Hepatocyte (in vitro differentiated cells): ENCODE measurements at places on chromosomes 5 and 9. TPM values are rescaled to one million over a fixed set of nuclear protein-coding genes. Genes with fewer than 3 reads are reported as not detected.

DNA sequence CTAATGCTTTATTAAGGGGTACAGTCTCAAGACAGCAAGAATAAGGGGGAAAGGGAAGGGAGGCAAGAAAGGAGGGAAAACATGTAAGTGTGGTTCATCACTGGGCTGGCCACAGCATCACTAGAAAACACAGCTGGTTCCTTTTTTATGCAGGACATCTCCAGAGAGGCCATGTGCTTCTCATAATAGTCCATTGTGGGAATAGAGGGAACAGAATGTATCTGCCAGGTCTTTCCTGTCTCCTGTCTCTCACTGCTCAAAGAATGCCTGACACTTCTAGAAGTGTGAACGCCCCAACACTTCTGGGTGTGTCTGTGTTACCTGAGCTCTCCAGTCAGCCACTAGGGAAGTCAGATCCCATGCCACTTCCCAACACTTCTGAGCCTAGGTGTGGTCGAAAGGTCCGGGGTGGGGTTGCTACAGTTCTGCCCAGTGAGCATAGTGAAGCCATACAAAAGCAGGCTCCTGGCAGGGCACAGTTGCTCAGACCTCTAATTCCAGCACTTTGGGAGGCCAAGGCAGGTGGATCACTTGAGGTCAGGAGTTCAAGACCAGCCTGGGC is 255.6 kb upstream of the SLC30A5 start:
- no peak for DNase-seq

GRCh38 chr5:132070460-132071337 is 2.9 kb upstream of the CSF2 start:
- DNase-seq: no peak

DNA sequence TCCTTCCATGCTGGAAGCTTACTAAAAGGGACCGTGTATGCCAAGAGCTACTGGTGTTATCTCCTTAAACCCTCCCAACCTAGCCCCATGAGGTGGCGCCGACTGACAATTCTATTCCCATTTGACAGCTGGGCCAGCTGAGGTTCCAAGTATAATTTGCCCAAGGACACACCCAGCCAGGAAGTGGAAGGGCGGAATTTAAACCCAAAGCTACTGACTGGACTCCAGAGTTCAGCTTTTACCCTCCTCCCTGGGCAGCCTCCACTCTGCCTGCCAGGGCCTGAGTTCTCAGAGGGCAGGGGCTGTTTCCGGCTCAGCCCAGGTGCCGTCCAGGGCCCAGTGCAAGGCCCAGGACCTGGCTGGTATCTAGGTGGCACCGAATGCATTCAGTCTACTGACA is 71.8 kb downstream of the C9orf50 start:
- no peak for DNase-seq

GRCh38 chr5:9562141-9562540 is 16.3 kb upstream of the SEMA5A start:
- DNase-seq: no peak

GRCh38 chr9:87375397-87376073 is 122.1 kb upstream of the DAPK1 start:
- no peak for DNase-seq

DNA sequence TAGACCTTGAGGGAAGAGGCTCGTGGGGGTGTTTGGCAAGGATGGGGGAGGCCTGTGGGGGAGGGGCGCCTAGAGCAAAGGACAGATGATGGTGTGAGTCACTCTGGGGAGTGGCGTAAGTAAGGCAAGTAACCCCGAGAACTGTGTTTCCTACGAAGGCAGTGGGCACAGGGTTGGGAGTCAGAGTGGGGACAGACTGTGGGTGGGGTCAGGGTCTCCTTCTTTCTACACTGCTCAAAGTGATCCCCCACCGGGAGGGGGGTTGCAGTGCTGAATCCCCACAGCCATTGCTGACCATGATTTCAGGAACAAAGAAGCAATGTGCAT is 136.8 kb downstream of the TENT4A start:
- no peak for DNase-seq

DNA sequence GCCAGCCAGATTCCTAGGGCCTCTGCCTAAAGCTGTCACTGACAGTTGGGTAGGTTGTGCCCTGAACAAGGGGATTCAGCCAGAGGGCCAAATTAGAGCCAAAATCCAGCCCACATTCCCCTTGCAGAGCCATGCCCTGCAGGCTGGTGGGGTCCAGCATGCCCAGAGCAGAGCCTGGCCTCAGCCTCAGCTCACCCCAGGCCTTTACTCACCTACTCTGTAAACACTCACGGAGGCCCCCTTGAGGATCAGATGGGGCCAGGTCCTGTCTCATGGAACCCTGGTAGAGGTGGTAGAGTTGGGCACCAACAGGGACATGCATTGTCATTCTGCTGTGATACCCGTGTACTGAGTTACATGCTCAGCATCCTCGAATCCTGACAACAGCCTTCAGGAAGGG is 74.9 kb downstream of the LMX1B start:
- no peak for DNase-seq

- no peak for DNase-seq
These were observed 94.6 kb downstream of the ADAMTS2 start for GRCh38 chr5:179250561-179251225.

DNA sequence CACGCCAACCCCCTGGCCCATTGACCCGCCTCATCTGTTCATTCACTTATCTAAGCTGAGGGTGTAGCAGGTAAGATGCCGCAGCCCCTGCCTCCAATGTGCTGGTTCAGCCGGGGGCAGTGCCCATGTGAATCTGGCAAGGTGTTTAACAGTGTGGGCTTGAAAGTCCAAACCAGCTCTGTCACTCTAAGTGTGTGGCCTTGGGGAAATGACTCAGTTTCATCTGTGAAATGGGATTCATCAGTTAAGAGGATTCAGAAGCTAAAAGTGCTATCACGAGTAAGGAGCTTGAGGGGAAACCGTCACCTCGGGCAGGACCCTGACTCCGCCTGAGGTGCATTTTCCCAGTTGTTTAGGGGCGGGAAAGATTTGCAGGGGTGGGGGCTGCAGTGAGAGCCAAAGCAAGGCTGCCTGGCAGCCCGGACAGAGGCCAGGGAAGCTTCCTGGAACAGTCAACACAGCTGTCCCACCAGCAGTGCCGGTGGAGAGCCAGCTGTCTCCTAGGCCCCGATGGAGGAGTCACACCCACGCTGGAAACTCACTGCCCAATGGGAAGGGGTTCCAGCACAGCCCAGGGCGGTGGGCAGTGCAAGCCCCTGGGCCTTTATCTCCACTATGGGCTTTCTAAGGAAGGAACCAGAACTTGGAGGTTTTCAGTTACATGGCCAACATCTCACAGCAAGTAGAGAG is 9.7 kb upstream of the URM1 start:
- no peak for DNase-seq

GRCh38 chr9:470552-471194 is 256.0 kb downstream of the DOCK8 start:
- DNase-seq: peak; percentile 26

DNA sequence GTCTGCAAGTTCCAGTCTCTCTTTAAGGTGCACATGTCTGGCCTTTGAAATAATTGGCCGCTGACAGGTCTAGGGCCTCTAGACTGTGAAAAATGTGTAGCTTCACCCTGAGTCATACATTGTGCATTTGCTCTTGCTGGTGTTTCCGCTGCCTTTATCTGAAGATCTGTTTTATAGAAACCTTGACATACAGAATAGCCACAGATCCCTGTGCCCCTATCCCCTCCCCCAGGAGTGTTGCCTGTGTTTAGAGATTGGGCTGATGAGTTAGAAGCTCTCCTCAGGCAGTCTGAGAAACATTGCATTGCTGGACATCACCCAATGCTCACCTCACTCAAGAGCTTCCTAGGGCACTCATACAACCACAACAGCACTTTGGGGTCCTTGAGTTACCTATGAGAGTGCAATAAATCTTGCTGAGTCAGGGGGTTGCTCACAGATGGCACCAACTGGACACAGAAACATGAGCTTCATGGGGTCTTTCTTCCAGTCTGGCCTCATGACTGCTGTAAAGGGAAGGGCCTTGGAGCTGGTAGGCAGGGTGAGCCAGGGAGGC is 3.8 kb upstream of the ZNF782 start:
- peak; percentile 53 for DNase-seq

DNA sequence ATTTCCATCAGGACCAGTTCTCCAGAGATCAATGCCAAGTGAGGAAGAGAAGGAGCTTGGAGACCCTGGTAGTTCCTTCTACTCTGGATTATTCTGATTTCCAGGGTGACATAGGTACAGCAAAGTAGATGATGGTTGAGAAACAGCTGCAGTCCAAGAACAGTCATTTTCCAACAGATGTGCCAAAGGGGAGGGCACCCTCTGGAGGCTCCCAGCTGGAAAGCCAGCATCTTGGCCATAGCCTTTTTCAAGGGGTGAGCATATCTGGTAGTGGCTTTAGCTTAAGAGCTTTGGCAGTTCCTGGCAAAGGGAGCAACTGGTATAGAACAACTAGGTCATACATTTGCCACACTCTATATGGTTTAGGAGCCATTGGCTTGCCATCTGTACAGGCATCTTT is 492.7 kb downstream of the RASEF start:
- no peak for DNase-seq

GRCh38 chr9:100700689-100701318 is 122.9 kb downstream of the CAVIN4 start:
- DNase-seq: peak; percentile 54

DNA sequence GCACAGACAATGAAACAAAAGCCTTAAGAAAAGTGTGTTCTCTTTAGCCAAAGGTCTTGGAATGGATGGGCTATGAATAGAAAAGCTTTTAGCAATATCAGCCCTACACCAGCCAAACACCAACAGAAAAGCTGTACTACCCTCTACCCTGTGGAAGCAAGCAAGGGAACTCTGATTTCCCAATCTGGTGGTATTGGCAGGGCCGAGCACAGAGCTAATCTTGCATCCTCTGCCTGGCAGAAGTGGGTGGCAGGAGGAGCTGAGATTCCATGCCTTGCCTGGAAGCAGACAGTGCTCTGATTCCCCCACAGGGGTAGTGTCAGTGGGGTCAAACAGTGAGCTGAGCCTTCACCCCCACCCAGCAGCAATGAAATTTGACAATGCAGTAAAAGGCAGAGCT is 29.6 kb upstream of the ZNF782 start:
- no peak for DNase-seq

DNA sequence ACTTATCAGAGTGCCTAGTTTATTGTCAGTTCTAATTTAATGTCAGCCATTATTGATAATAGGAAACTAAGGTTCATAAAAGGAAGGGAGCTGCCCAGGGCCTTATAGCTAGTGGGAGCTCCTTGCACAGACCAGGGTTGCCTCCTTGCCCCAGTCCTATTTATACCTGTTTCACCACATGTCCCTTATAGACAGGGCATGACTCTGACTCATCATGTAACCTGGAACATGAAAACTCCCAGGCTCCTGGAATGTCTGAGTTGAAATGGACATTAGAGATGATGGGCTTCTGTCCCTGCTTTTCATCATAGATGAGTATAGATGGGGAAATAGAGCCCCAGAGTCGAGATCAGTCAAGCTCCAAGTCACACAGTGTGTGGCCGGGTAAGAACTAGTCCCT is 21.1 kb downstream of the FAT2 start:
- peak; percentile 28 for DNase-seq

DNA sequence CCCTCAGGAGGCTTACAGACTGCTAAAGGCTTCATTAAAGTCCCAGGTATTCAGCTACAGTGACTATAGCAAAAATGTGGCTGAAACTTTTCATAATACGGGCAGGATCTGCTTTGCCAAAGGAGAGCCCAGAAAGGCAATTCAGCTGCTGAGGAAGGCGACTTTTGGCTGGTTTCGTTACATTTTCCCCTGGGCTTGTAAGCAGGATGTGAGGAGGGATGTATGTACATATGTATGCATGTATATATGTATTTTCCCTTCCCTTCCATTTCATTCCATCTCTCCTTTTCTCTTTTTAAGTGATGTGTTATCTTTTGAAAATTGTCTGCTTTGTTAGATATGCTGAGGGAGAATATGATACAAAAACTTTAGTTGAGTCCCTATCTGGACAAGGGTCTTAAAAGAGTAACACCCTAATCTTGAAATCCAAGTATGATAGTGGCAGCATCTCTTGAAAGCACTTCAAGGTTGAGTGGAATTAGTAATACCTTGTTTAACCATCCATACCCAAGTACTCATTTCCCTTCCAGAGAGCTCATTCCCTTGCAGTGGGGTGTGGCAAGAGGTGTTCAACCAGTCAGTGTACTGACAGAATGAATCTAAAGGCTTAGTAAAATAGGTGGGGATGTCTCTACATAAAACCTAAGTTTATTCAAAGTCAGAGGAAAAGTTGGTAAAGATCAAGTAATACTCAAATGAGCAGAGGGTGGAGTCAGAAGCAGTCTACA is 28.7 kb downstream of the RAD1 start:
- no peak for DNase-seq

GRCh38 chr9:34825775-34826174 is 115.8 kb upstream of the CCL21 start:
- no peak for DNase-seq

GRCh38 chr5:170223360-170223759 is 9.4 kb upstream of the C5orf58 start:
- DNase-seq: no peak

DNA sequence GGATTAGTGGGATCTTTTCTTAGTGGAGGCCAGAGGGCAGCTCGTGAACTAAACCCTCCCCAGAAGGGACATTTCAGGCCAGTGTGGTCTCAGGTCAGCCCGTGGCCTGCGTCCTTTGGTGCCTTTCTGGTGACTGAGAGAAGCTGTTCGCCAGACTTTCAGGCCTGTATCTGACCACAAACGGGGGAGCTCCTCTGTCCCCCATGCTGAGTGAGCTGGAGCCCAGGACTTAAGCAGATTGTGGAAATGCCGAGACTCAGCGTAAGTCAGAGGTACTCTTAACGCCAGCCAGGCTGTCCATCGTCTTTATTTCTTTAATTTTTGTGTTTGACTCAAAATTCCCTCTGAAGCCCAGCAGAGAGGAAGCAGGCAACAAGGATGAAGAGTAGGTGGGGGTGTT is 54.8 kb upstream of the NCS1 start:
- no peak for DNase-seq

- no peak for DNase-seq
These were observed 65.5 kb upstream of the SMIM23 start for GRCh38 chr5:171720086-171720485.

- DNase-seq: peak; percentile 89
These were observed at the start of gene RUFY1 for GRCh38 chr5:179550511-179551342. RUFY1 (plus strand) TSS chr5:179550554; CDS start chr5:179550570, 16 bp downstream.

DNA sequence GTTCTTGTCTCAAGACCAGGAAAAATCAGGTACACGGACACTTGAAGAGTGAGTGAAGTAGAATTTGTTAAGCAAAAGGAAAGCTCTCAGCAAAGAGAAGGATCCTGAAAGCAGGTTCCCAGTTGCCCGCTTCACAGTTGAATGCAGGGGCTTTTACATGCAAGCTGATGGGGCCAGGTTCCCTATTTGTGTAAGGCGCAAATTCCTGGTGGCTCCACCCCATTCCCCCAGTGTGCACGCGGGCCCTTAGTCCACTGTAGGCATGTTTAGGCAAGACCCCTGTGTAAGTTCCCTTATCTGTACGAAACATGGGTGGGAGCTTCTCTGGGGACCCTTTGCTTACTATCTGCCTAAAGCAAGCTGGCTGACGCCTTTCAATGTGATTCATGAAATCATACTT is 2.7 kb upstream of the AGTPBP1 start:
- no peak for DNase-seq

Gene KCNV2
- not detected in 2 replicates for total RNA-seq

Gene TAF1L
- total RNA-seq: not detected in 2 replicates

Gene SOHLH1
- total RNA-seq: not detected in 2 replicates

Gene SLC25A2
- total RNA-seq: 0.50 and 1.7 TPM in 2 replicates

Gene C9orf50
- total RNA-seq: not detected in 2 replicates

Gene DMRT3
- total RNA-seq: not detected in 2 replicates

Gene SH2D3C
- 0.23 and 0.96 TPM in 2 replicates for total RNA-seq

Gene HAND1
- total RNA-seq: 35.6 and 39.2 TPM in 2 replicates

Gene PCDHGC5
- 0.92 and 1.1 TPM in 2 replicates for total RNA-seq

Gene KIF12
- total RNA-seq: 31.9 and 39.9 TPM in 2 replicates

Gene TLX3
- total RNA-seq: not detected in 2 replicates

Gene SH3GL2
- 5.0 and 5.8 TPM in 2 replicates for total RNA-seq

Gene KLHL9
- total RNA-seq: 41.6 and 43.1 TPM in 2 replicates

Gene OSMR
- 17.6 and 19.4 TPM in 2 replicates for total RNA-seq

Gene GDNF
- 0.20 and 1.1 TPM in 2 replicates for total RNA-seq
